ENCODE measurements at places on chromosomes 7 and 10.

DNA sequence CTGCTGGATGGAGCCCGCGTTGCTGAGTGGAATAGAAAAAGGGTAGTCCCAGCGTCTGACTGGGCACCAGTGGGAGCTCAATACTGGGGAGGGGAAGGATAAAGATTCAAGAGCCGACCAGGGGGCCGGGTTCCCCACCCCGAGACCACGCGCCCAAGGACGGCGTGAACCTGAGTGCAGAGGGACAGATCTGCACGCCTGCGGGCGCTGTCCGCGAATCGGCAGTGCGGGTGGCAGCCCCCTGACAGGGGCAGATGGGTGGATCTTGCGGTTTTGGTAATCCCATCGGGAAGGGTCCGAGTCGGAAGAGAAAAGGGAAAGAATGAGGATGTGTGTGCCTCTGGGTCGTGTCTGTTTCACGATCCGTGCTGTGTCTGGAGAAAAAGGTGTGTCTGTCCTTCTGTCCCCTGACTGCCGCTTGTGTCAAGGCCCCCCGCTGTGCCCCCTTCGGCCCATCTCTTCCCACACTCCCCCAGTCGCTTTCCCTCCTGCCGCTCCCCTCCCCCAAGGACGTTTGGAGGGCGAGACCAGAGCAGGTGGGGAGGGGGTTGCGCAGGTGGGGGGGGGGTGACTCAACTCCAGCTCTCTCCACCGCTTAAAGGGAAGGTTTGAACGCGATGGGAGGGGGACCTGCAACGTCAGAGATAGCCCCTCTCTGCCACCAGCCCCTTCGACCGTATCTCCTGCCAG, 734 bp upstream of the VGF start:
- DNase-seq, result no peak

DNA sequence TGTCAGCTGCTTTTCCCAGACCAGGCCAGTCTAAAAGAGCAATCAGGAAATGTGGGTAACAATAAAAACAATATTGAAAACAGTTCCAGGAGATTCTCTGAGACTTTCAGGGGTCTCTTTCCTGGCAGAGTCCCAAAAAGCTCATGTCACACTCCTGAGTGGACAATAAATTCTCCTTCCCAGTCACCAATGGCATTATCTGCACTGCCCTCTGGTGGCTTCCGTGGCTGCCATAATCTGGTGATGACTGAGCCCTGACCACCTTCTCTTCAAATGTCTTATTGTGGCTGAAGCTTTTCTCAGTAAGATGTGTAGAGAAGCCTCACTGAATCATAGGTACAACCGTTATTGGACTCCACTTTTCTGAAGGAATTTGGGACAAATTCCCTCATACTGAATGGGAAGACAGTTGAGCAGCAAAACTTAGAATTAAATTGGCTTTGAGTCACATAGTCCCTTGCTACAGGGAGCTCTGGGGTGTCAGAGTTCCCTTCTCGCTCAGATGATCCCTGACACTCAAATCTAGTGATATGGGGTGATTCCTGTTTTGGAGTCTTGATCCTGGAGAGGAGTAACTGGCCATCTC, 24.4 kb upstream of the ASAH2 start:
- no peak for DNase-seq

DNA sequence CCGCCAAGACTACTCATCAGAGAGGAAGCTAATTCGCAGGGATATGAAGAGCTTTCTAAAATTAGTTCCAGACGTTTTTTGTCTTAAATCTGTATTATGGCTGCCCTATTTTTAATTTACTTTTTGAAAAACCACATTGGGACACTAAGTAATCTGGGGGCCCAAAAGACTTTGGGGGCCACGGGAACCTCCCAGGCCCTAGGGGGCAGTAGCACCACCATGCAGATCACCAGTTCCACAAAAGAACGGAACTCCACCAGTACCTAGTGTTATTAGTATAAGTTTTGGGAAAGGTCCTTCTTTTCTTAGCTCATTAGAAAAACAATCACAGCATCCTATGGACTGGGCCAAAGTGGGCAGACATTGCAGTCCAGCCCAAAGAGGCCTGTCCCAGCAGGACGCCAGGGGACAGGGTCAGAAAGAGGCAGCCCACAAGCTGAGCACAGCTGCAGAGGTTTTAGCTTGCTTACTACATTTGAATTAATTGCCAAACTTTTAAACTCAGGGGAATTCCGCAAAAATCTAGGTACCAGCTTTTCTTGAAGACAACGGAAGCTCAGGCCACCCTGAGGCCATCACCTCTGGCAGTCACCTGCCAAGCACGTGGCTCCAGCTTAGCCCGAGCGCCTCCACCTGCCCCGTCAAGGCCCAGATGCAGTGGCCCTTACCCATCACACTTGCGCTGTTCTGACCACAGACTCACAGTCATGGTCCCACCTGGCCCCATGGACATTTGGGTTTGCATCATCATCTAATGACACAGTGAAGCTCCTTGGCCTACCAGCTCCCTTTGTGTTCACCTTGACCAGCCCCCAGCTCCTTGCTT, 74.8 kb downstream of the PARP12 start:
- DNase-seq, result no peak

DNA sequence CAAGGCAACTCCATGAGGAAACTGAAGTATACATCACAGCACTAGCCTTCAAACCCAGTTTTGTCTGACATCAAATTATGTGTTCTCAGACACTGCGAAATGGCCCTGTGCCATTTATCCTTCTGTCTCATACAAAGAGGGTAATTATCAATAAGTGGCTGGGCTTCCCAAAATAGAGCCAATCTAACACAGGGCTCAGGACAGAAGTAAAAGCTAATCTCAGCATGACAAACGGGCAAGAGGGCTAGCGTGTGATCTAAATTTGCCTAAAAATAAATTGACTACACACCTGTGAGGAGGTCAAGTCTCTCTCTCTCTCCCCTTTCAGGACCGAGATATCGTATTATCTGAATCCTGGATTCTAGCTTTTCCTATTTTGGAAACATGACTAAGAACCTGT, 67.2 kb downstream of the DGKB start:
- DNase-seq, result no peak

GRCh38 chr7:30467271-30467670, 11.3 kb downstream of the NOD1 start:
- no peak for DNase-seq

DNA sequence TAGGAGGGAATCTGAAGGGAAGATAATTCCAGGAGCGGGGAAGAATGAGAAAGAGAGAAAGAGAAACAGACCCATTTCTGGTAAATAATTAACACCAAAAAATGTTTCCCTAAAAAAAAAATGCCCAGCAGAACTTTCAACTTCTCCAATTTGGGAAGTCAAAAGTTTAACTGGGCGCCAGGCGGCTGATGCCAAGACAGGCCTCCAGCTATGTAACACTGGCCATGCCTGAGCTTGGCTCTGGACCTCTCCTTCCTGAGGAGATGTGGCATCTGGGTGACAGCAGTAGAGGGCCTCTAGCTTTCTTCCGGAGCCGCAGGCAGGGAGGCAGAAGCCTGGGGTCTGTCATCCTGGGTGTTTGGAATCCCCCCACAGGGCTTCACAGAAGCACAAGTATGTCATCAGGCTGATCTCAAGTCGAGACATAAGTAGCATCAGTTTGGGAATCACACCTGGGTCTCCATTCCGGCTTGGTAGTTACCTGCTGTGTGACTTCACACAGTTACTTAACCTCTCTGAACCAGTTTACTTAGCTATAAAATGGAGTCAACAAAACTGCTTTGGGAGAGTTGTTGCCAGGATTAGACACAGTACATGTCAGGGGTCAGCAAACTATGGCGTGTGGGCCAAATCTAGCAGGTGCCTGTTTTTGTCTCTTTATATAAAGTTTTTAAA, 50.5 kb upstream of the TCF7L2 start:
- no peak for DNase-seq

GRCh38 chr10:44906486-44906885, 4.7 kb upstream of the TMEM72 start:
- DNase-seq, result no peak

DNA sequence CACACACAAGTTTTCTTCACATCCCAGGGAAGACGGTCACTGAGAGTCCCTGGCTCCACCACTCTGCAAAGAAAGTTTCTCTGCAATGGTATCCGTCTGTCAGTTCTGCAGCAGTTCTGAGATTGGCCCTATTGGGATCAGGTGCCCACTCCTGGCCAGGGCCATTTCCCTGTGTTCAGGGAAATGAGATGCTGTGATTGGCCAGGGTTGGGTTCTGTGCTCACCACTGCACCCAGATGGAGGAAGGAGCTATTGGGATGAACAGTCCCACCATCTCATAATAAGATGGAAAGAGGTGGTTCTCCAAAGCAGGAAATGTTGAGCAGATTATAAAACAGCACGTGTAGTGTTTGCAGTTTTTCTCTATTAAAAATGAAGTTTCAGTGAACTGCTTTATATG, 13.3 kb upstream of the PIP4K2A start:
- DNase-seq, result no peak

- no peak for DNase-seq
Measured at GRCh38 chr7:16615228-16615627, 30.3 kb downstream of the ANKMY2 start.

DNA sequence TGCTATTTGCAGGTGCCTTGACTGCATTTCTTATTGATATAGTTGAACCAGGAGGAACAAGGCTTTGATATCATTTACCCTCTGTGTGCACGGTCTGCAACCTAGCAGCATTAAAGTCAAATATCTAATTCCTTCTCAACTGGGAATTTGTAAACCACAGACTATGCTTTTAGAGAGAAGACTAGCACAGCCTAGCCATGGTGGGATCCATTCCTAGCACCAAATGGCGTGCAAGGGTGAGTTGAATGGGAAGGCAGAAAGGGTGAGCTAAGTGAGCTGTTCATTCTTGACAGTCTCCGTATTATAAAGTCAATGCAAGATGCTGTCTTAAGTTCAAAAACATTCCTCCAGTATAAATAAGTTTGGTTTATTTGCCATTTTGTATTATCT, 2.9 kb downstream of the ZNF365 start:
- DNase-seq, result no peak
